ENCODE measurements at places on chromosomes 16 and 17. TPM values are rescaled to one million over a fixed set of nuclear protein-coding genes. Genes with fewer than 3 reads are reported as not detected.

GRCh38 chr16:68995011-68995504, 110.4 kb upstream of the HAS3 start:
- no peak overlapping the region for H3K4me3 ChIP-seq
- H3K27ac ChIP-seq: no peak overlapping the region
- no peaks in the 10 kb centered on the region for H3K4me1 ChIP-seq
- H3K36me3 ChIP-seq: peaks cover 11% of the 10 kb centered on the region

DNA sequence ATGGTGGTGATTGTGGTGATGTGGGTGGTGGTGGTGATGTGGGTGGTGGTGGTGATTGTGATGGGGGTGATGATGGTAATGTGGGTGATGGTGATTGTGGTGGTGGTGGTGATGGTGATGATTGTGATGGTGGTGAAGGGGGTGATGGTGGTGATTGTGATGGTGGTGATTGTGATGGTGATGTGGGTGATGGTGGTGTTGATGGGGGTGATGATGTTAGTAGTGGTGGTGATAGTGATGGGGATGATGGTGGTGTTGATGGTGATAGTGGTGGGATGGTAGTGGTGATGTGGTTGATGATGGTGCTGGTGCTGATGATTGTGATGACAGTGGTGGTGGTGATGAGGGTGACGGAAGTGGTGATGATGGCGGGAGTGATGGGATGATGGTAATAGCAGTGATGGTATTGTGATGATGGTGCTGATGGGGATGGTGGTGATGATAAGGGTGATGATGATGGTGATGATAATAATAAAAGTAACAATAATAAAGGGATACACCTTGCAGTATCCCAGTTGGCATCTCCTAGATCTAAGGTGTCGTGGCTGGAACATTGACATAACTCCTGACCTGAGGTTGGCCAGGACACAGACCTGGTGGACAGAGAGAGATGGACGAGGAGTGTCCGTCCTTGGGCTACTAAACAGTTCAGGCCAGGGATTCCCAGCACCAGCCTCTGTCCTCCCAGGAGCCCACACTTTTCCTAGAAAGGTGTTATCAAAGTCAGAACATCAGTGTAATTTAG, 344.5 kb downstream of the SEC14L1 start:
- H3K4me1 ChIP-seq: peaks cover 6% of the 10 kb centered on the region
- no peak overlapping the region for H3K4me3 ChIP-seq
- no peaks in the 10 kb centered on the region for H3K27me3 ChIP-seq
- no peak for DNase-seq
- no peak overlapping the region for H3K27ac ChIP-seq

DNA sequence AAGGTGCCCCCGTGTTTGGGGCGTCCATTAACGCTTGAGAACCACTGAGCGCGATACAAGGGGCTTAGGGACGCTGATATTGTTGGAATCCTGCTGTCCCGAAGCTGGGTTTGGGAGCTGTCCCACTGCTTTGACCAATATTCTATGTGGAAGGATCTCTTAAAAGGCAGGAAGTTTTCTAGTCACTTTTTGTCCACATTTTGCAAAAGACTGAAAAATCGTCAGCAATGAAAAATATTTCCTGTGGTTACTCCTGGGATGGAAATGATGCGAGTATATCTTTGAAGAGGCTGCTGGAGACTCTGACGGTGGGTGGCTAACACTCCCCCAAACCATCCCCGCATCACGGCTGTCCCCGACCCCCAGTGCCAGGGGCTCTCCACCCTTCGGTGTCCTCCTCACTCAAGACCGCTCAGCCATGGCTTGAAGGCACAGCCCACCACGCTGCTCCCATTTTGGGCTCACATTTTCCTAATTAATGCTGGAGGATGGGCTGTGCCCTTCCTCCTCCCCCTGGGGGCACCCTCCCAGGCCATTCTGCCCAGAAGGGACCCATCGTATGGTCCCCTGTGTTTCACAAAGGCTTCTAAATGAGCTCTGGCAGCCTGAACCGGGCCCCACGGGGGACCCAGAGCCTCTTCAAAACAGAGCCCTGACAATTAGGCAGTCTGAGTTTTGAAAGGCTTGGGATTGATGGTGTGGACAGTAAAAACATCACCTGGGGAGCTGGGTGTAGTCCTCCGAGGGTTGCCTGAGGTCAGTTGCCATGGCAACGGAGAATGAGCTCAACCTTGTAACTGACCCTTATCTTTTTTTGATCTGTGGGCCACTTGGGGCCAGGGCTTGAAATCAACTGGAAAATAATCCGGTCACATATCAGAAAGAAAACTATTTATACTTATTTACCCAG, 158.6 kb downstream of the C16orf78 start:
- no peaks in the 10 kb centered on the region for H3K36me3 ChIP-seq
- H3K27ac ChIP-seq: no peak overlapping the region
- no peaks in the 10 kb centered on the region for H3K27me3 ChIP-seq
- no peak for DNase-seq

DNA sequence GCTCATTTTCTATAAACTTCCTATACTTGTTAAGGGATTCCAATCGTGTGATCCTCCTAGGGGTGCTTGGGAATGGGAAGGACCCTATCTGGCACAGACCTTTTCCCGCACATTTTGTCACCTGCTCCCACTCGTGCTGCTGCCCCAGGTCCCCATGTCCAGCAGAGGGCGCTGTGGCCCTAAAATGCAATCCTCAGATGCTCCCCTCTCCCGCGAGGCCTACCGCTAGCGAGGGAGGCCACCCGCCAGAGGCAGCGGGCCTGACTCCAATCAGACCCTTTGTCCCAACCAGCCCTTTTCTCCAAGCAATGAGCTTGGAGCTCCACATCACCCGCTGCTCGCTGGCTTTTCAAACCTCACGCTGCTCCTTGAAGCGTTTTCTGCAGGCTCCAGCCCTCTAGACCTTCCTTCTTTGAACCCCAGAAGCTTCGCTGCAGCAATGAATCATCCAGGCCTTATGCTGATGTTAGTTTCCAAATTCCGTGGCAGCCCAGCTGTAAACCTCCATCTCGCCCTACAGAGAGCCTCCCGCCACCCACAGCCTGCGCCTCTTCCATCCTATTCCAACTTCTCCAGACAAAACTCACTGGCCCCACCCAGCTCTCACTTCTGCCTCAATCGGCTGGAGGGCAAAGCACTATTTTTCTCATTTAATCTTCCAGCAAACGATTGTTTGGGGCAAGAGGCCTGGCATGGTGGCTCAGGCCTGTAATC, 23.6 kb upstream of the FZD2 start:
- no peak overlapping the region for H3K27ac ChIP-seq
- peaks cover 8% of the 10 kb centered on the region for H3K27me3 ChIP-seq
- peaks cover 7% of the 10 kb centered on the region for H3K4me1 ChIP-seq

DNA sequence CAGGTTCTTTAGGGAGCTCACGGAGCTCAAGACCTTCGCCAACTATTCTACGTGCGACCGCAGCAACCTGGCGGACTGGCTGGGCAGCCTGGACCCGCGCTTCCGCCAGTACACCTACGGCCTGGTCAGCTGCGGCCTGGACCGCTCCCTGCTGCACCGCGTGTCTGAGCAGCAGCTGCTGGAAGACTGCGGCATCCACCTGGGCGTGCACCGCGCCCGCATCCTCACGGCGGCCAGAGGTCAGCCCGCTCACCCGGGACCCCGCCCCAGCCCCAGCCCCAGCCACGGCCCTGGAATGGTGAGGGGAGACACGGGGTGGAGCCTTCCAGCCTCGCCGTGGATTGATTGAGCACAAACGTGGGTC, 13.5 kb downstream of the SARM1 start:
- H3K27ac ChIP-seq: peak overlapping the region; percentile 77
- DNase-seq: no peak
- H3K4me1 ChIP-seq: peaks cover 22% of the 10 kb centered on the region
- peak overlapping the region; percentile 87 for H3K4me3 ChIP-seq
- H3K36me3 ChIP-seq: peaks cover 15% of the 10 kb centered on the region

- H3K4me1 ChIP-seq: peaks cover 3% of the 10 kb centered on the region
- peak; percentile 86 for DNase-seq
- H3K4me3 ChIP-seq: no peak overlapping the region
- no peaks in the 10 kb centered on the region for H3K36me3 ChIP-seq
Measured at GRCh38 chr17:43694081-43694870, 32.6 kb upstream of the MEOX1 start.

- H3K4me3 ChIP-seq: no peak overlapping the region
- no peak for DNase-seq
- H3K27ac ChIP-seq: no peak overlapping the region
- H3K4me1 ChIP-seq: peaks cover 26% of the 10 kb centered on the region
- H3K36me3 ChIP-seq: no peaks in the 10 kb centered on the region
Measured at GRCh38 chr17:45139533-45139920, 4.0 kb downstream of the ACBD4 start.

DNA sequence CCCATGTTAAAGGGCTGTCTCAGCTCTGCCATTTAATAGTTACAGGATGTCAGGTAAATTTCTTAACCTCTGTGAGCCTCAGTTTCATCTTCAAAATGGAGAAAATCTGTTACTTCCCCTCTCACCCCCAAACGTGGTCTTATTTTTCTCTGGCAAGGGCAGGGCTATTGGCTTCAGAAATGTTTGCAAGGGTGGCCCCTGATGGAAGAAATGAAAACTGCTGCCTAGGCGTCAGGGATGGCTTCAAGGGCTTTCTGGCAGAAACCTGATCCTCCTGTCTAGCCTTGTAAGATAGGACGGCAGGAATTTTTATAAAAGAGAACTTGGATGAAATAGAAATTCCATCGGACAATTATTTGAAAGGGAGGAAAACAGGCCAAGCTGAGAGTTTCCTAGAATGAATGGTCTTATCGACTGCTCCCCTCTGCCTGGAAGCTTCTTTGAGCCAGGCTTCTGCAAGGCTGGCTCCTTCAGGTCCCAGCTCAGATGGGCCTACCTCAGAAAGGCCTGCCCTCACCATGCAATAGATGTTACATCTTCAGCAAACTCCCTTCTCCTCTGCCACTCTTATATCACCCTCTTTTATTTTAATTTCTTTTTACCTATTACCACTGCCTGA, 43.0 kb upstream of the TANGO6 start:
- H3K4me1 ChIP-seq: no peaks in the 10 kb centered on the region
- DNase-seq: peak; percentile 52
- no peak overlapping the region for H3K4me3 ChIP-seq
- peaks cover 2% of the 10 kb centered on the region for H3K27me3 ChIP-seq
- H3K27ac ChIP-seq: no peak overlapping the region

DNA sequence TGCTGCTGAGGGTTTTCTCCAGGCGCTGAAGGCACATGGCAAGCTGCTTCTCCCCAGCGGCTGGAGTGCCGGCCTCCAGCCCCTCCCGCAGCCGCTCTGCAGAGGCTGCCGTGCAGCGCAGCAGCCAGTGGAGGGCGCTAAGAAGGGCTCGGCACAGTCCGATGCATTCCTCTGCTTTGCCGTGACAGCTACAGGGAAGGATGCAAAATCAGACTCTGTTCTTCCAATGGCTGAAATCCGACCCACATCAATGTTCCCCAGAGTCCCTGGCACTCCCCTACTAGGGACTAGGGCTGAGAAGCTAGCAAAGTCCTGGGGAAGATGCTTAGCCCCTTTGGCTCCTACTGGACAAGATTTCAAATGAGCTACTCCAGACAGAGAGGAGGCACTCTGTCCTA, 19.0 kb downstream of the MED24 start:
- H3K4me1 ChIP-seq: no peaks in the 10 kb centered on the region

DNA sequence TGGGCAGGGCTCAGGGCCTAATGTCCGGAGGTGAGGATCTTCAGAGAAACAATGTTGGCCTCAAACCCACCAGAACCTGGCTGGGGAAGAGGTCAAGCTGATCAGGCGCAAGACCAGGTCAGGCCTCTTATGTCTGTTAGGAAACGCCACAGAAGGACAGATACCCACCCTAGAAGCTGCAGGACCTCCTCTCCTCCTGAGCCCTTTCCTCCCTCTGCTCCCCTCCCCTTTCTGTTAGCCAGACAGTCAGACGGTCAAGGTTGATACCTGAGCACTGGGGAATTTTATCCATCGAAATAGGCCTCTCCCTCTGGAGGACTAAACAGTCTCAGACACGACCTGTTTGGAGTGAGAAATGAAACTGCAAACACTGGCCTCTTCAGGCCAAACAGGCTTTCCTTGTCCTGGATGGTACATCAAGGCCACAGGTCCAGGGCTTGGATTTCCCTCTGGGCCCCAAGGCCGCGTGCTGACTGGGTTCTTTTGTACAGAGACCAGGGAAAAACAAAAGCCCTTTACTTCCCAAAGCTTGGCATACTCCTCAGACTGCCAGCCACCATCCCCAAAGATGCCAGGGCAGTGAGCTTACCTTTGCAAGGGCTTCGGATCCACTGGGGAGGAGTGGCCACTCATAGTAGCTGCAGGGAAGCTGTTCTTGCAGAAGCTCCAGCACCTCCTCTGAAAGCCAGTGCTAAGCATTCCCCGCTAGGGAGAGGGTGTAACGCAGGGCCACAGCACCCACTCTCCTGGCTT, 135.8 kb downstream of the CCDC182 start:
- no peak overlapping the region for H3K27ac ChIP-seq
- H3K27me3 ChIP-seq: no peaks in the 10 kb centered on the region
- no peaks in the 10 kb centered on the region for H3K36me3 ChIP-seq
- no peak for DNase-seq

GRCh38 chr16:18816286-18816685, 14.9 kb upstream of the ARL6IP1 start:
- H3K4me3 ChIP-seq: no peak overlapping the region
- H3K36me3 ChIP-seq: peaks cover 52% of the 10 kb centered on the region
- H3K4me1 ChIP-seq: peaks cover 15% of the 10 kb centered on the region

GRCh38 chr17:83058266-83058798, 21.1 kb upstream of the METRNL start:
- no peaks in the 10 kb centered on the region for H3K36me3 ChIP-seq
- no peak overlapping the region for H3K4me3 ChIP-seq
- no peak overlapping the region for H3K27ac ChIP-seq
- DNase-seq: no peak

DNA sequence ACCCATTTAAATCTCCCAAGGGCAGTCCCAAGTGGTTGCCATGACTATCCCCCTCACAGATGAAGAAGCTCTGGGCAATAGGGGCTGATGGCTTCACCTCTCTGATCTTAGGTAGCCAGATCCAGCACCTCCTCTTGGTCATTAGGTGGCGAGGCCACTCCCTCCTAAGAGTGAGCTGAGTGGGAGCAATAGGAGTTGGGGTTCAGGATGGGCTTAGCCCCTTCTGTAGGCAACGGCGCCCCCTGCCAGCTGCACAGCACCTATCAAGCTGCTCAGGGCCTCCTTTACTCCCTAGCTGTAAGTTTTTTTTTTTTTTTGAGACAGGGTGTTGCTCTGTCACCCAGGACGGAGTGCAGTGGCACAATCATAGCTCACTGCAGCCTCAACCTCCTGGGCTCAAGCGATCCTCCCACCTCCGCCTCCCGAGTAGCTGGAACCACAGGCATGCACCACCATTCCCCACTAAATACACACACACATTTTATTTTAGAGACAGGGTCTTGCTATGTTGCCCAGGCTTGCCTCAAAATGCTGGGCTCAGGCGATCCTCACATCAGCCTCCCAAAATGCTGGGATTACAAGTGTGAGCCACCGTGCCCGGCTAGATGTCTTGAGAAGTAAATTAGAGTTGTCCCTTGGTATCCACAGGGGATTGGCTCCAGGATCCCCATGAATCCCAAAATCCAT, 3.5 kb upstream of the RRAD start:
- no peak overlapping the region for H3K4me3 ChIP-seq
- H3K4me1 ChIP-seq: peaks cover 42% of the 10 kb centered on the region
- H3K27ac ChIP-seq: no peak overlapping the region
- H3K27me3 ChIP-seq: peaks cover 22% of the 10 kb centered on the region

GRCh38 chr16:57668263-57668571, at the start of gene ADGRG3:
Gene ADGRG3, plus strand, starts transcription at chr16:57668306. Its CDS starts 42 bp downstream, at chr16:57668348.
- H3K4me1 ChIP-seq: peaks cover 7% of the 10 kb centered on the region
- peaks cover 17% of the 10 kb centered on the region for H3K27me3 ChIP-seq
- no peak within 1 kb of the TSS for H3K27ac ChIP-seq
- no peak for DNase-seq
- no peaks in the 10 kb centered on the region for H3K36me3 ChIP-seq

CMTM2 gene
- total RNA-seq: 1.1 TPM

KRTAP4-6 gene
- total RNA-seq: not detected

WNT9B gene
- not detected for total RNA-seq

SCNN1B gene
- total RNA-seq: not detected
